ENCODE measurements at places on chromosomes 11 and 22.

DNA sequence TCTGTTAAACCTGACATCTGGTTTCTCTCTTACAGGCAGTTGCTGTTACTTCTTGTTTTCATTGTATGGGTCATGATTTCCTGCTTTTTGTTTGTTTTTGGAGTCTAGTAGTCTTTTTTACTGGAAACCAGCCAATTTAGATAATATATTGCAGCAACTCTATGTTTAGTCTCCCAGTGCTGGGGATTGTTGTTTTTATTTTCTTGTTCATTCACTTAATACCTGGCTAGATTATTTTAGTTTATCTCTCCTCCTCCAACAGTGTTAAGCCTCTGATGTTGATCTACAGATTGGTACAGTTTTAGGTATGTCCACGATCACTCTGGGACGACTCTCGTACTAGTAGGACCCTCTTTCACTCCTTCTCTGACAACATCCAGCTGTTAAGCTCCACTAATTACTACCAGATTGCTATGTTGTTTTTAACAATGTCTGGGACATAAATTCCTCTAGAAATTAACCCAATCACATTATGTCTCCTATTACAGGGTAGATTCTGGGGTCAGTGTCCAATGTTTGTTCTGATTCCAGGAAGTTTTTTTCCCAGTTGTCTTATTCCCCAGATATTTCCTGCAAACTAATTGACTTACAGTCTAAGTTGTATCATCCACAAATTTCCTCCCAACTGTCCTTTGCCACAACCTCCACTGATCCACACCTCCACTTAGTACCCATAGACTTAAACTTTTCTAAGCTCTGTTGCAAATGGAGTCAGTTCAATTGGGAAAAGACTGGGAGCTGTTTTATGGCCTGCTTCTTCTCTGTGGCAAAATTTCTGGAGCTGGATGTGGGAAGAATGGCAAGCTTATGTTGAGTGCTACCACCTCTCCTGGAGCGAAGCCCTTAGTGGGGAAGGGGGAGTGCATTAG lies 1280.6 kb upstream of the CNTN5 start:
- DNase-seq: no peak

- peak; percentile 10 for DNase-seq
These were observed 2.3 kb downstream of the IRF7 start for GRCh38 chr11:613369-613968.

GRCh38 chr11:124725719-124726105 lies 14.0 kb upstream of the NRGN start:
- DNase-seq: no peak

GRCh38 chr11:8757047-8757446 lies 74.5 kb downstream of the RPL27A start:
- DNase-seq: no peak

GRCh38 chr11:122724520-122724919 lies 69.0 kb downstream of the UBASH3B start:
- no peak for DNase-seq

GRCh38 chr11:45844822-45845578 lies 2.3 kb upstream of the CRY2 start:
- no peak for DNase-seq

DNA sequence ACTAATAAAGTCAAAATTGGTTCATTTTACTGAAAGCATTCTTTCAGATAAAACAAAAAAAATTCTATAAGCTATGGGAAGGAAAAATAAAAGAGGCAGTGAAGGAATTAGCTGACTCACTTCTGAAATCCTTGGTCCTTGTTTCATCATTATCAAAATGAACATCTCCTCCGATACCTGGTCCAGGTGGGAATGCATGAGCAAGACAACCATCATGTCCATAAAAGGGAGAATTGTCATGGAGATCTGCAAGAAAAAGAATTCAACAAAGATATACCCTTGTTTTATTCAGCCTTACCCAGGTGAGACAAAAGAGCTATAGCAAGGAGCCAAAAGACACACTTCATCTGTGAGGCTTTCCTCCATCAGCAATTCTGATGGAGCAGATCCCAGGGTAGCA lies 27.2 kb downstream of the MMP10 start:
- no peak for DNase-seq

- no peak for DNase-seq
These were observed 46.6 kb upstream of the TCF20 start for GRCh38 chr22:42317008-42317407.

DNA sequence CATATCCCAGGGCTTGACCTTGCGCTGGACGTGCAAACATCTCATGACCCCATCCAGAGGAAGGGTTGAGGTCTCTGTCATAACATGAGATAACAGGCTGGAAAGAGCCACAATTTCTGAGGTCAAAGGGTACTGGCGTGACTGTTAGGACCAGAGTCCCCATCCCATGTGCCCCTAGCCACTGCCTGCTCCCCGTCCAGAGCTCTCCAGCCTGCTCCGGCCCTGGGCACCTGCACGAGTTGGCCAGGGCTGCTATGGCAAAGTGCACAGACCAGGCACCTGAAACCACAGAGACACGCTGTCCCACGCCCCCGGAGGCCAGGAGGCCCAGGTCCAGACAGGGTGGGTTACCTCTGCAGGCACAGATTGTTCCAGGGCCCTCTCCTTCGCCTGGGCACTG lies 58.9 kb downstream of the SHANK2 start:
- DNase-seq: no peak

- no peak for DNase-seq
These were observed 63.7 kb downstream of the MICAL2 start for GRCh38 chr11:12174128-12174476.

DNA sequence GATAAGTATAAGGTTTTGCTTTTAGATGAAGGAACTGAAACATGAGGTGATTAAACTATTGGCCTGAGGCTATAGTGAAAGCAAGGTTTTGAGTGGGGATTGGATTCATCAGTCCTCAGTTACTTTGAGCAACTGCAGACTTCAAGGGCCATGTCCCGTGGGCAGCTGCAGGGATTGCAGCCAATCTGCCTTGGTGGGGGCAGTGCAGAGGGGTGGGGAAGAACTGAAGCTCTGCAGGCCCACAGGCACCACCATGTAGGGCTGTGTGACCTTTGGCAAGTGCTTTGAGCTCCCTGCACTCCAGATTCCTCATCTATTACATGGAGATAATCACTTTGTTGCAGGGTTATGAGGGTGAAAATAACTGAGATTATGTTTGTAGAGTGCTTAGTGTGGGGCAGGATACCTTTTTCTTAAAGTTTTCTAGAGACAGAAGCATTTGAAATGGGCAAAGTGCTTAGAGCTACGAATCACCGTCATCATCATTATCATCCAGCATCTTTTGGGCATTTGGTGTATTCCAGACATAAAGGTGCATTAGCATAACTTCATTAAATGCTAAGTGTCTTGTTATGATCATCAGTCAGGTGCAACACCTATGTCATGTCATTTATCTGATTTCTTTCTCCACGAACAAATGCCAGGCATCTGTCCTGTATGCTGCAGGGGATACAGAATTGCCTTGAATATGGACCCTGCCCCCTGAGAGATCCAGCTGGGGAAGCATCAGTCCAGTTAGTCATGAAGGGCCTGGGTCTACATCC lies 72.1 kb upstream of the TENM4 start:
- no peak for DNase-seq

- DNase-seq: no peak
These were observed 9.0 kb downstream of the SYN3 start for GRCh38 chr22:33049119-33049729.

DNA sequence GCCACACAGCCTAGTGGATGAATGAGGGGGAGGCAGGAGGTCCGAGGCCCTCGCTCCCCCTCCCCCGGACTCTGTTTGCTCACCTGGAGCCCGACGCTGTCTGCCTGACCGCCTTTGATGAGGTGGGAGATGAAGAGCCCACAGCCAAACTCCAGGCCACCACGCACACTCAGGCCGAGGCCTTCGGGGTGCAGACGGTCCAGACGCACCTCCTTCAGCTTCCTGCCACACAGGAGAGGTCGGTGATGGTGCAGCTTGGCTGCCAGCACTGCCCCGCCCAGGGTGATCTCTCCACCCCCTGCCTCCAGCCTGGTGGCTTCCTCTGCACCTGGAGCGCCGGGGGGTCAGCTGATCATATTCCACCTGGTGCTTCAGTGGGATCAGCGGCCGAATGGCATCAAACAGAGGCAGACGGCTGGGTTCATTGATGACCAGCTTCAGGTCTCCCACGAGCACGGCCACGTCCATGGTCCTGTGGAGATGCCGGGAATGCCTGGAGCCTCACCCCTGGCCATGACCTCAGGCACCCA lies 13.1 kb downstream of the USH1C start:
- no peak for DNase-seq

GRCh38 chr22:33891992-33892391 lies 28.3 kb downstream of the LARGE1 start:
- no peak for DNase-seq

GRCh38 chr11:106403751-106404150 lies 326.3 kb downstream of the AASDHPPT start:
- DNase-seq: no peak

Measured in NCI-H187 treated with DMSO at 0.1 percent for 48 hours (cell line).